ENCODE measurements at places on chromosomes 13 and 19. TPM values are rescaled to one million over a fixed set of nuclear protein-coding genes. Genes with fewer than 3 reads are reported as not detected.

The LAIR1 gene
- total RNA-seq = 2.9 TPM

The CD79A gene
- total RNA-seq = not detected

The RNF225 gene
- total RNA-seq = not detected

The LIM2 gene
- not detected for total RNA-seq

The CEP89 gene
- 20.9 TPM for total RNA-seq

The CLDN10 gene
- not detected for total RNA-seq

The PNMA8B gene
- 0.15 TPM for total RNA-seq

The N4BP2L1 gene
- total RNA-seq = 10.0 TPM

DNA sequence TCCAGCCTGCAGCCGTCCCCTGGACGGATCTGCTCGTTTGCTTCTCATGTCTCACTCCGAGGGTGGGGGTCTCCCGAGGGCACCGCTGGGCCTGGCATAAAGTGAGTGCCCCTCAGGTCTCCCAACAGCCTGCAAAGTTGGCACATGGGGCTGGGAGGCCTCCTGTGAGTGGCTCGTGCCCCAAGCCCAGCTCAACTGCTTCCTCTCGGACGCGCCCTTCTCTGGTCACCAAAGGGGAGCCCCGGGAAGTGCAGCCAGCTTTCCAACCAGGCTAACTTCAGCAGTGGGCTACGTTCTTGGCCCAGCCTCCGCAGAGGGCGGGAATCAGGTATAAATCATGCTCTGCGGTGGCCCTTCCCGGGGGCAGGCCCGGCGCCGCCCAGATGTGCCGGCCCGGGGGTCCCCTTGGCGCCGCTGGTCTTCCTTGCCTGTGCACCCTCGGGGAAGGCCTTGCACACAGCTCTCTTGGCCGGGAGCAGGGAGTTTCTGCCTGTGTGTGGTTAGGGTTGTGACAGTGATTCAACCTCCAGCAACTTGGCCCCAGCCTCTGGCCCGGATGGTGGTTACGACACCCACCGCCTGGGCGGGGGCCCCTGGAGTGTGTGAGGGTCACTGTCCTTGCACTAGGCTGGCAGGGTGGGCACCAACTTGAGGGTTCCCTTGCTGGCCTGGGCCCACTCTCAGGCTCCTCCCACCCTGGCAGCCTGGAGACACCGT lies 20.7 kb downstream of the CEBPG start:
- peak; percentile 49 for DNase-seq

- no peak for DNase-seq
Observed at GRCh38 chr13:66992183-66992582, 238.0 kb downstream of the PCDH9 start.

- no peak for DNase-seq
Observed at GRCh38 chr13:72896869-72897268, 114.9 kb downstream of the PIBF1 start.

DNA sequence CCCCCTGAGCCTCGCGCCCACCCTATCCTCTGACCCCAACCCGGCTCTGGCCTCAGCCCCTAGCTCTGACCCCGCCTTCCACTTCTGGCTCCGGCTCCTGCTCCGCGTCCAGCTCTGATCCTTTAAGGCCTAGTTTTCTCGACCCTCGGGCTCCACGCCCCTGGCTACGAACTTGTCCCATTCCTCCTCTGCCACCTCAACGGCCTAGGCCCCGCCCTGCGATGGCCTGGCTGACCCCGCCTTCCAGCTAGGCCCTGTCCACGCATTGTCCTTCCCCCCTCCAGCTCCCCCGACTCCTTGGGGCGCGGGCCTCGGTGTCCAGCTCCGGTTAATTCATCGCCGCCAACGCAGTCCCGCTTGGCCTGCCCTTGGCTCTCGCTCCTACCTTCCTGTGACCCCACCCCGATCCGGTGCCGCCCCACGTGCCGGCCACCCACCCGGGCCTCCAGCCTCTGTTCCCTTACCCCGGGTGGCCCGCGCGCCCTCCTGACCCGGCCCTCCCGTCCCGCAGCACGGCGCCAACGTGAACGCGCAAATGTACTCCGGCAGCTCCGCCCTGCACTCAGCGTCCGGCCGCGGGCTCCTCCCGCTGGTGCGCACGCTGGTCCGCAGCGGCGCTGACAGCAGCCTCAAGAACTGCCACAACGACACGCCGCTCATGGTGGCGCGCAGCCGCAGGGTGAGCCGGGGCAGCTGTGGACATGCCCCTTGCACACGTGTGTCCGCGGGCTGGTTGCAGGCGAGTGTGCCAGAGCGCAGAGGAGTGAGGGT lies 9.4 kb downstream of the BCL3 start:
- peak; percentile 54 for DNase-seq

DNA sequence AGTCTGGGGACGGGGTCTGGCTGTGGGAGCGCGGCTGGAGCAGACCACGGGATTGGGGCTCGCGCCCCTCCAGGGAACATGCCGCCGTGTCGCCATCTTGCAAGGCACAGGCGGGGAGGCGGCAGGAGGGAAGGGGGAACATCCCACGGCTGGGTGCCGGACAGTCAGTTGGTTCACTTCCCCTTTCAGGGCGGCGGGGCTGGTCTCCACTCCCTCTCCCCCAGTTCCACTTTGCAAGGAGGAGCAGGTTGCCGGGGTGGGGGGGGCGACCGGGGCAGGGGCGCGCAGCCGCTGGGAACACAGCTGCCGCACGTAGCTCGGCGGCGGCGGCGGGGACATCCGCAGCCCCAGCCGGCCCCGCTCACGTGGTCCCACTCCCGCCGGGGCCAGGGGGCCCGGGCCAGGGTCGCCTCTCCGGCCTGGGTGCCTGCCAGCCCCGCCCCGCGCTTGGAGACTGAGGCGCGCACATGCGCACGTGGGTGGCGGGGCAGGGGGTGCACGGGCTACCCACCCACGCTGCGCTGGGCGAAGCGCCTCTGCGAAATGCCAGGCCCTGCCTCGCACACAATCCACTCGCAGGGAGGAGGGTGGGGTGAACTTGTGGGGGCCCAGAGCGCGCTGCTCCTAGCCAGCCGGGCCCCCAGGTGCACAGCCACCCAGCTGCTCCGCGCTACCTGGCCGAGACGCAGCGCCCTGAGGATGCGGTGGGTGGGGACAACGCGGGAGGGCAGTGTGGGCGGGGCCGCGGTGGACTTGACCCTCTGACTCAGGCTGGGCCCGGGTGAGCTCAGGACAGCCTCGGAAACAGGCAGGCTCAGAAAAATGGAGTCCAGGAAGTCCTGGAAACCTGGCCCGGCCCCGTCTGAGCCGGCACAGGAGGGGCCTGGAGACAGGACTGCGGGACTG lies 6.4 kb downstream of the KLF16 start:
- DNase-seq = peak; percentile 56

GRCh38 chr19:50231821-50232220 lies 28.4 kb downstream of the MYH14 start:
- DNase-seq = no peak

DNA sequence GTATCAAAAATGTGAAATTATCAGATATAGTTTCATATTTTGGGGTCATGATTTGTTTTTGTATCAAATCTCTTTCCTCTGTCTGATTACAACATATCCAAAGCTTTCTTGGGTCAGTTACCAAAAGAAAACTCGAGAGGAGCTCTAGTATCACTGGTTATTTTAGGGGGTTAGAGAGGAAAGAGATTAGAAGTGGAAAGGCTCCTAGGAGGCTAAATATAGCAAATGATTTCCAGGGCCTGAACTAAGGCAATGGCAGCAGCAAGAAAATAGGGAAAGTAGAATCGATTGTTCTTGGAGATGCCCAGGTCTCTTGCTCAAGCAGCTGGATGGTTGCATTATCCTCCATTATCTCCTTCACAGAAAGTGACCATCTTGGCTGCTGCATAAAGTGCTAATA lies 72.9 kb downstream of the NHLRC3 start:
- DNase-seq = no peak

- no peak for DNase-seq
Observed at GRCh38 chr13:90713441-90714133, 633.9 kb upstream of the MIR17HG start.

GRCh38 chr13:101453784-101454201 lies 1.3 kb downstream of the ITGBL1 start:
- DNase-seq = no peak

GRCh38 chr13:71117920-71118319 lies 749.1 kb downstream of the DACH1 start:
- DNase-seq = no peak

DNA sequence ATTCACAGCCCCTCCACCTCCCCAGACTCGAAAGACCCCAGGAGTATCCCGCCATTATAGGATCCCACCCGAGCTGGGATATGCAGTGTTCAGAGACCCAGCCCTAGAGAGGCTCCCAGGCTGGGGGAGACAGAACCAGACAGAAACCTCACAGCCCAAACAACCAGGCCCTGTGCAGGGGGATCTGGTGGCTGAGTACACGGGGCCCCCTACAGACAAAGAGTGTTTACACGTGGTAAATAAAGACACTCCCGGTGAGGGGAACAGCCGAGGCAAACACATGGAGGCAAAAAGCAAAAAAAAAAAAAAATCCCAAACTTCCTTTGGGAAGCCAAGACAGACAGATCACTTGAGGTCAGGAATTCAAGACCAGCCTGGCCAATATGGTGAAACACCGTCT lies 25.1 kb downstream of the TINCR start:
- DNase-seq = no peak

GRCh38 chr19:13619203-13619632 lies 112.9 kb upstream of the CACNA1A start:
- no peak for DNase-seq

DNA sequence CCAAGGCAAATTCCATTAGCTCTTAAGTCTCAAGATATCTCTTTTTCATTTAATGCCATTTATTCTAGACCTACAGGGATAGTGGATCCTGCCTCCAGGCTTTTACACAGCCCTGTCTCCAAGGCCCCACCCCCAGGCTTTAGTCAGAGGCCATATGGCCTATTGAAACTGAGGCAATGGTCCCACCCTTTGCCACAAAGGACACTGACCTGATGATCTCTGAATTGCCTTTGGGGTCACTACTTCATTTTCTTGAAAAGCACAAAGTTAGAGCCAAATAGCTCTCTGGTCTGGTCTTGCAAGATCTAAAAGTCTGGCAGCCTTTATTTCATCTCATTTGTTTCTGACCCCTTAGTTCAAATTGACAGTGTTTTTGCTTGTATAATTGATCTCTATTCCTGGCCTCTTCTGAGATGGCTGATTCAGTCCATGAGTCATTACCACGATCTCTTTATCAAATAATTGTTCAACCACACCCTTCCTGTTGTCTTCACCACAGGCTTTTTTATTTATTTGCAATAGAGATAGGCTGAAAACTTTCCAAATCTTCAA lies 209.8 kb downstream of the FGF14 start:
- DNase-seq = no peak

DNA sequence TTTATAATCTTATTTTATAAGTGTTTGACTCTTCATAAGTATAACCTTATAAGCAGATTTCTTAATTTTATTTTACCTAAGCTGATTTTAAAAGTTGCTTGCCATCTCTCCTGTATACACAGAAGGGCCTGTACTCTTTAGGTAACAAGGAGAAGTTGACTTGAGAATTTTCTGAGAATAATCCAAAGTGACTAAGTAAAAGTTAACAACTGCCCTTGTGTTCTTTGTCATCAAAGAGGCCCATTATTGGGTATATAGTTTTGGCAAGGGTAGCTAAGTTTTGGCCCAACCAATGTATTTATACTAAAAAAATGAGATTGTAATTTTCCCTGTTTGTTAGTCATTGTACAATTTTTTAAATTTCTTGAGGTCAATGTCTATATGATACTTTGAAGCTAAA lies 3.2 kb downstream of the LCP1 start:
- DNase-seq = no peak

- DNase-seq = no peak
Observed at GRCh38 chr13:47046706-47047105, 149.9 kb upstream of the HTR2A start.

DNA sequence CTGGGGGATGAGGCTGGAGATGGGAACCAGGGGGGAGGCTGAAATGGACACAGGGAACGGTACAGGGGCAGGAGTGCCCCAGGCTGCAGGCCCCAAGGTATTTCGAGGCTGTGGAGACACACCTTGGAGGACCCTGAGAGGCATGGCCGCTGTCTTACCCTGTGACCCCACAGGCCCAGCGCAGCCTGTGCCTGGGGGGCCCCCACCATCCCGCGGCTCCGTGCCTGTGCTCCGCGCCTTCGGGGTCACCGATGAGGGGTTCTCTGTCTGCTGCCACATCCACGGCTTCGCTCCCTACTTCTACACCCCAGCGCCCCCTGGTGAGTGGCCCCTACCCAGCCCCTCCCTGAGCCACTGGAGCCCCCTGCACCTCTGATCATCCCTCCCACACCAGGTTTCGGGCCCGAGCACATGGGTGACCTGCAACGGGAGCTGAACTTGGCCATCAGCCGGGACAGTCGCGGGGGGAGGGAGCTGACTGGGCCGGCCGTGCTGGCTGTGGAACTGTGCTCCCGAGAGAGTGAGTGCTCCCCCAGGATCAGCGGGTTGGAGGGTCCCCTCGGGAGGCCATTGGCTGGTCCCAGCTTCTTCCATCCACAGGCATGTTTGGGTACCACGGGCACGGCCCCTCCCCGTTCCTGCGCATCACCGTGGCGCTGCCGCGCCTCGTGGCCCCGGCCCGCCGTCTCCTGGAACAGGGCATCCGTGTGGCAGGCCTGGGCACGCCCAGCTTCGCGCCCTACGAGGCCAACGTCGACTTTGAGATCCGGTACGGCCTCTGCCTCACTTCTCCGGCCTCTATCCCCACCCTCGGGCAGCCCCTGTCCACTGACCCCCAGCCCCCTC lies 16.9 kb upstream of the SPIB start:
- no peak for DNase-seq

GRCh38 chr19:23706657-23707056 lies 19.6 kb upstream of the ZNF675 start:
- DNase-seq = no peak

DNA sequence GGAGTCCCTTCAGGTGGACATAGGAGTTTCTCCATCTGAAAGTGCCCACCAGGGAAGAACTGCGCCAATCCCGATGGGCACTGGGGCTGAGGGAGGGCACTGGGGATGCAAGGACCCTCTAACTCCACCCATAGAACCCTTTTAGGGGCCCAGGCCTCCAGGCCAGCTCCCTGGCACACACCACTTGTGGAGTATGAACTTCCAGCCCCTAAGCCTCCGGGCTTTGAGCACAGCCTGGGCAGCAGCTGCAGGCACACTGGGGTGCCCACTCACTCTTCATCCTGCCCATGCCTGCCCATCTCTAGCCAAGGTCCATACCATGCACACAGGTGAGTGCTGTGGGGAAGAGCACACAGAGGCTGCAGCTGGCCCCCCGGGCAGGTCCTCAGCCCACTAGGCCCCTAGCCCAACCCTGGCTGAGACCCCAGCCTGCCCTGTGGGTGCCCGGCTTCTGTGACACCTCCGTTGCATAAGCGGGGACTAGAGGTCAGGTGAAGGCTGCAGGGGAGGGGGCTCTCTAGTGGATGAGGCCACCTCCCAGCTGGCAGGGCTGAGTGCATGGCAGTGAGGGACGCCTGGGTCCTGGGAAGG lies 14.6 kb upstream of the SLC7A10 start:
- DNase-seq = no peak

- no peak for DNase-seq
Observed at GRCh38 chr13:112957295-112957677, 11.7 kb upstream of the MCF2L start.

GRCh38 chr13:35648201-35648600 lies 171.7 kb upstream of the MAB21L1 start:
- DNase-seq = no peak

Measured in gastrocnemius medialis (tissue), 4 donors.